ENCODE measurements at places on chromosomes 1 and 21.

GRCh38 chr21:35850542-35851103, 209.7 kb downstream of the SETD4 start:
- no peak for DNase-seq

DNA sequence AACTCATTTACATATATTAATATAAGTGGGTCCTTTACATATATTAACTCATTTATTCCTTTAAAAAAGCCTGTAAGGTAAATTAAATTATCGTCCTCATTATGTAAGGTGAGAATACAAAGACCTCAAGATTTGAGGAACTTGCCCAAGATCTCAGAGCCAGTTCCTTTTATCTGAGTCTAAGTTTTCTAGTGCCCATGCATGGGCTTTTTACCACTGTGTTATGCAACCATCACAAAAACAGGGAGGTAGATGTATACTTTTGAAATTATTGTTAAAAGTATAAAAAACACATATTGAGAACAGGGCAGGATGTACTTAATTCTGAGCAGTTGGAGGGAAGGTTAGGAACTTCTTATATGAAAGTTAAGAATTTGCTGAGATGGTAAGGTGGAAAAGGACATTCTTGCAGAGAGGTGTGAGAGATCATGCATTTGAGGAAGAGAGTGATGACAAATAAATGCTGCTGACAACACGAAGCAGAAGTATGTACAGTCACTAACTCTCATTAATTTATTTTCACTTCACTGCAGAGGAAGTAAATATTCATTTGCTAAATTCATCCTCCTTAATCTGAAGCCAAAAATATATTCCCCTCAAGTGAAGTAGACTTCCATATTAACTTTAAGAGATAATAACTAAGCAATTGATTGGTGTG, 28.9 kb upstream of the LYPLAL1 start:
- DNase-seq = no peak

GRCh38 chr1:53860967-53861411, 22.9 kb upstream of the NDC1 start:
- no peak for DNase-seq

- DNase-seq = no peak
These were observed 16.4 kb upstream of the TARBP1 start for GRCh38 chr1:234495231-234495990.

- no peak for DNase-seq
These were observed 3.7 kb downstream of the OLIG2 start for GRCh38 chr21:33029385-33029921.

DNA sequence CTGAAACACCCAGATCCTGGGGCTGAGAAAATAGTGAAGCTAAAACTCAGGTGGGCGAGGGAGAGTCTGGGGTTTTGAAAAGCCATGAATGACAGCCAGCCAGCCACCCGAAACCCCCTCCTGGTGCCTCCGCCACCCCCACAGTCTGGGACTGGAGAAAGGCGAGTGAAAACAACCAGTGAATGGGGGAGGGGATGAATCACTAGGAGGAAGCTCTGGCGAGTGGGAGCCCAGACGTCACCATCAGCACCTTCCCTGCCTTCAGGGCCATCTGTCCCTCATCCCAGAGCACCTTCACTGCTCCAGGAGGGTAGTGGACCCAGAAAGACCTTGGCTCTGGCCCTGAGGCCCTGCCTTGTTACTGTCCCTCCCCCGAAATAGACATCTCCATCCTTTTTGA, 9.2 kb downstream of the RORC start:
- no peak for DNase-seq

DNA sequence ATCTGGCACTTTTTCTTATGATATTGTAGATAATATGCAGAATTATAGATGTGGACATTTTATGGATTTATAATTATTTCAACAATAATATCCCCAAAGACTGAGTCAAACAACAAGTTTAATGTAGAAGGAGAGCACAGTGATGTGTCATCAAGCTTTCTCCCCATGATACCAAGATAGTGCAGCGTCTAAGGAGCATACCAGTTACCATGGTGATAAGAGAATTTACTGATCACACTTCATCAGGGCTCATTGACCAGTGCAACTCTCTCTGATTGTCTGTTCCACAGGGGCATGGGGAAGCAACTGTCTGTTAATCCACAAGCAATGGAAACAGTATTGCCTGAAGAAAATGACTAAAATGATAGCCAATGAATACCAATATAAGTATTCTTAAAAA, 209.6 kb upstream of the DPYD start:
- DNase-seq = no peak

GRCh38 chr1:93114391-93114790, 35.3 kb downstream of the MTF2 start:
- DNase-seq = no peak

- DNase-seq = no peak
These were observed 105.9 kb upstream of the CDC42BPA start for GRCh38 chr1:227424159-227424680.

DNA sequence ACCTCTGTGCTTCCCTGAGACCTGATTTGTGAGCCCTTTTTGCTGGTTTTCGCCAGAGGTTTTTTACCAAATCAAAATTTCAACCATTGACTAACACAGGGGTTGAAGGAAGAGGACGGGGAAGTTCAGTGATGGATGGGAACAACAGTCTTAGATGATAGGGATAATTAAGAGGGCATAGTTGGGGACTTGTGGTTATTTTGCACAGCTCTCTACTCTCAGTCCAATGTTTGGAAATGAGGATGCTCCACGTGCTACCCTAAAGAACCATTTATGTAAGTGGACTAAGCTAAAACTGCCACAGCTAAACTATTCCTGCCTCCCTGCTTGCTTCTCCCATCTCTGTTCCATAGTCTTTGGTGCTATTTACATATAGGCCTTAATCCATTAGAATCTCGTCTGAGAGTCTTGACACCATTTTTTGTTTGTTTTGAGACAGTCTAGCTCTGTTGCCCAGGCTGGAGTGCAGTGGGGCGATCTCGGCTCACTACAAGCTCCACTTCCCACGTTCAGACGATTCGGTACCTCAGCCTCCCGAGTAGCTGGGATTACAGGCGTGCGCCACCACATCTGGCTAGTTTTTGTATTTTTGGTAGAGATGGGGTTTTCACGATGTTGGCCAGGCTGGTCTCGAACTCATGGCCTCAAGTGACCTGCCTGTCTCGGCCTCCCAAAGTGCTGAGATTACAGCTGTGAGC, 684 bp upstream of the MCL1 start:
- DNase-seq = no peak

DNA sequence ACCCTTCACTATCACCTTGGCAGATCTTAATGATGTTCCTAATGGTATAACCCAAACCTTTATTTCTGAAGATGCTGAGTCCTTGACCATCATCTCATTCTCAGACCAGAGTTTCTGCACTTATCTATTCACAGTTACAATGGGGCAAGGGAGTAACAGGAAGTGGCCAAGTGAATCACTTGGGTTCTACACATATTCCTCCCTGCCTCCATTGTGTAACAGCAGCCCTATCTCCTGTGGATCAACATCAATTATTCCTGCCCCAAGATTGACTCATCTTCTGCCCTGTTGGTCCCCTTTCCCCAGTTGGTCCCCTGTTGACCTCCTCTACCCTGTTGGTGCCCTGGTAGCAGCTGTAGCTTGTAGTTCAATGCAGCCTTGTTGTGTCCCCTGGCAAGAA, 10.3 kb upstream of the S100A7 start:
- DNase-seq = no peak

DNA sequence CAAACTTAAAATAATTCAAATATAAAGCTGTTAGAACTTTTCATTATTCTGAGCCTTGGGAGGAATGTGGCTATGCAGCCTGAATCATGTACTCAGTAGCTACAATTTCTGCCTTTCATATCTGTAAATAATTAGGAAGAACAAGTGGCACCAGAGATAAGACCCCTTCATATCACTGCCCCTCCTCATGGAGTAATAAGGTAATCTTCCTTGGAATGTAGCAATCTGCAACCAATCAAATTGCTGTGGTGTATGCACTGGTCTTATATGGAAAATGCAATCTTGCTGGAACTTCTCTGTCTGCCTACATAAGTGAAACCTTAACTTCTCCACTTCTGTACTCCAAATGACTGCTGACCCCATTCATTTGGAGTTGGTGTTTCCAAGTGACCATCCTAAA, 104.4 kb upstream of the VANGL1 start:
- DNase-seq = no peak

DNA sequence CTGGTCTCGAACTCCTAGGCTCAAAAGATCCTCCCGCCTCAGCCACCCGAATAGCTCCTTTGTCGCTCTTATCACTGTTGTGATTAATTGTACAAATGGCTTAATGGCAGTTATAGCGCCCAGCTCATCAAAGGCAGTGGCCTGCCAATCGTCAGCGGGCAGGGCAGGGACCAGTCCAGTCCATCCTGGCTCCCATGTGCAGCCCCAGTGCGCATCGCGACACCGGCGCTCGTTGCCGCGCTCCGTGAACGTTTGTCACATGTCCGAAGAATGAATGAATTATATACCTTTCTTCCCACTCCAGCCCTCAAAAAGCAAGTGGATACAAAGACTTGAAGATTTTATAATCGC, 18.4 kb downstream of the MTX1 start:
- DNase-seq = peak; percentile 69

- DNase-seq = no peak
These were observed 23.3 kb downstream of the TFF3 start for GRCh38 chr21:42291751-42292562.

- peak; percentile 86 for DNase-seq
These were observed 13.5 kb upstream of the SLC19A1 start for GRCh38 chr21:45555557-45556301.

- no peak for DNase-seq
These were observed 31.9 kb downstream of the ZBTB18 start for GRCh38 chr1:244082969-244083368.

DNA sequence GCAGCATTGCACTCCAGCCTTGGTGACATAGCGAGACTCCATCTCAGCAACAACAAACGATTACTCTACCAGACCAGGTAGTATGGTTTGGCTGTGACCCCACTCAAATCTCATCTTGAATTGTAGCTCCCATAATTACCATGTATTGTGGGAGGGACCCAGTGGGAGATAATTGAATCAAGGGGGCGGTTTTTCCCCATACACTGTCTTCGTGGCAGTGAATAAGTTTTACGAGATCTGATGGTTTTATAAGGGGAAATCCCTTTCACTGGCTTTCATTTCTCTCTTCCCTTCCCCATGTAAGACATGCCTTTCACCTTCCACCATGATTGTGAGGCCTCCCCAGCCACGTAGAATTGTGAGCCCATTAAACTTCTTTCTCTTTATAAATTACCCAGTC, 66.0 kb downstream of the BACE2 start:
- no peak for DNase-seq

- DNase-seq = no peak
These were observed 43.2 kb downstream of the ZSCAN20 start for GRCh38 chr1:33515607-33516006.

DNA sequence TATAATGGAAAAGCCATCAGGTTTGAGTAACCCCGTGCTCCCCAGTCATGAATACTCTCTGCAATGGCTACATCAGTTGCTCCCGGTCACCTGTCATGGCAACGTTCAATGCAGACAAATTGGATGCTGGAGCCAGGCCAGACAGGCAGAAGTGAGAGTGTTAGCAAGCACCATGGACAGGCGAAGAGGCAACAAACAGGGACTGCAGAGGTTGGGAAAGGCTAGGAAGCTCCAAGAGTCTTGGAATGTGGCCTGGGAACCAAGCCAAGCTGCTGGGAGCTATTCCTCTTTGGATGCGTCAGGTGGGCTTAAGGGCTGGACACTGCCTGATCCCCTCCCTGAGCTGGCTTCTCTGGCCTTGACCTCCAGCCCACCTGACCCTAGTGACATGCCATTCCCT, 102.9 kb downstream of the ACTL8 start:
- DNase-seq = peak; percentile 33

DNA sequence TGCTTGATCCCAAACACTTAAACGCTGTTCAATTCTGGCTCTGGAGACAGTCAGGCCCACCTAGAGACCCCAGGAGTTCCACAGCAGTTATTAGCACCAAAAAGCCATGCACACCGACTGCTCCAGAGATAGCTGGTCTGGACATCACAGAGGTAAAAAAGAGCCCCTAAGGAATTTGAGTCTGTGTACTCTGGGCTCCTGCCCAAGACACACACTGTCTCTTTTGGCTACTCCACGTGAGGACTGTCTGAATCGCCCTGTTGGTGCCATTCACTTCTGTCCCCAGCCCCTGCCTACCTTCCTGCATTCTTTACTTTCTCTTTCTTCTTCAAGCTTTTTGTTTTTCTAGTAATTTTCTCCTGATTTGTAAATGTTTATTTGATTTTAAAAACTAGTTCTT, 197.4 kb downstream of the ADGRL2 start:
- no peak for DNase-seq

DNA sequence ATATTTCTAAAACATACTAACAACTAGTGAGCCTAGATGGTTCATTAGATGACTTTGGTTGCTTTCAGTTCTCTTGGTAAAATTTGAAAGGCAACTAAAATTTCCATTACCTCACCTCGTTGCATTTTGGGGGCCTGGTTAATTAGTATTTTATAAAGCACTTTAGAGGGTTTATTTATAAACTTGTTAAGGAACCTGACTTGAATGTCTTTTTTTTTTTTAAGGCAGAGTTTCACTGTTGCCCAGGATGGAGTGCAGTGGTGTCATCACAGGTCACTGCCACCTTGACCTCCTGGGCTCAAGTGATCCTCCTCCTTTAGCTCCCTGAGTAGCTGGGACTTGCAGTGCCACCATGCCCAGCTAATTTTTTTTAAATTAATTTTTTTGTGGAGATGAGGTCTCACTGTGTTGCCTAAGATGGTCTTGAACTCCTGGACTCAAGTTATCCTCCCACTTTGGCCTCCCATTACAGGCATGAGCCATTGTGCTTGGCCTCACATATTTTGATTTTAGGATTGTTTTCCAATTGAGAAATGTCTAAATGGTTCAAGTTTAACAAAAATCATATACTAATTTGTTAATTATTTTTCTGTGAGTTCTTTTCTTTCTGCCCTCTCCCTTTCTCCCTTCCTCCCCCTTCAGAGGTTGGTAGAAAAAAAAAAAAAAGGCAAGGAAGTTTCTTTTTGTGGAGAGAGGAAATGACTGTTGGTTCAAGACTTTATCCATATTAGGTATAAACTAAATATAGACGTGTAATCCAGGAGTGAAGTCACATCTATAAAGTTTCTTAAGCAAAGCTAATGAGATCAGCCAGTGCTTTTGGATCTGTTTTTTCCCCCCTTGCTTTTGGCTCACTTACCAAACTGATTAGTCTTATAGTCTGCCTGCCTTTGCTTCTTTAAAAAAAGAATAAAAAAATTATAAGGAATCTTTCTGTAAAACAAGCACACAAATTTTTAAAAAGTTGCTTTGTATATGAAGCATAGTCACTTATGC, 24.7 kb downstream of the CLIC4 start:
- no peak for DNase-seq

- no peak for DNase-seq
These were observed 4.3 kb downstream of the PRMT2 start for GRCh38 chr21:46639489-46640386.

GRCh38 chr1:177809819-177810218, 160.0 kb downstream of the SEC16B start:
- DNase-seq = no peak

- peak; percentile 63 for DNase-seq
These were observed 130.4 kb upstream of the ADGRL2 start for GRCh38 chr1:81670286-81670685.

- DNase-seq = no peak
These were observed 163.1 kb upstream of the GRIK3 start for GRCh38 chr1:37197411-37197810.

Data from NCI-H1092 (cell line).